ENCODE measurements at places on chromosomes 5 and 9.

DNA sequence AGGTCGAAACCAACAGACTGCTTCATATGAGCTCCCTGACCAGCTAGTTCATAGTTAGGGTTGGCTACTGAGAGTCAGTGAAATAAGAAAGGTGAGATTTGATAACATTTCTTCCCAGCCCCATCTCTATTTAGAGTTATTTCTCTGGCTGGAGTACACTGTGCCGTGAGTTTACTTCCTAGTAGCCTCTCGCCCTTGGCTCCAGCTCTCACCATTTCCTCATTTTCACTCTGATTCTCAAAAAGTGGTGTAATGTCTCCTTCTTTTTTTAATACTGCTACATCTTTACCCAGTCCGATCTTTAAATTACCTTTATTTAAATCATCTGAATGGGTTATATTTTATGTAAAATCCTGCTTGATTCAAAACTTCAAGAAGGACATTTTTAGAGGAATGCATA lies 100.4 kb upstream of the FAM174A start:
- no peak for DNase-seq

- DNase-seq = no peak
Observed at GRCh38 chr5:127673117-127673800, 24.4 kb downstream of the CTXN3 start.

DNA sequence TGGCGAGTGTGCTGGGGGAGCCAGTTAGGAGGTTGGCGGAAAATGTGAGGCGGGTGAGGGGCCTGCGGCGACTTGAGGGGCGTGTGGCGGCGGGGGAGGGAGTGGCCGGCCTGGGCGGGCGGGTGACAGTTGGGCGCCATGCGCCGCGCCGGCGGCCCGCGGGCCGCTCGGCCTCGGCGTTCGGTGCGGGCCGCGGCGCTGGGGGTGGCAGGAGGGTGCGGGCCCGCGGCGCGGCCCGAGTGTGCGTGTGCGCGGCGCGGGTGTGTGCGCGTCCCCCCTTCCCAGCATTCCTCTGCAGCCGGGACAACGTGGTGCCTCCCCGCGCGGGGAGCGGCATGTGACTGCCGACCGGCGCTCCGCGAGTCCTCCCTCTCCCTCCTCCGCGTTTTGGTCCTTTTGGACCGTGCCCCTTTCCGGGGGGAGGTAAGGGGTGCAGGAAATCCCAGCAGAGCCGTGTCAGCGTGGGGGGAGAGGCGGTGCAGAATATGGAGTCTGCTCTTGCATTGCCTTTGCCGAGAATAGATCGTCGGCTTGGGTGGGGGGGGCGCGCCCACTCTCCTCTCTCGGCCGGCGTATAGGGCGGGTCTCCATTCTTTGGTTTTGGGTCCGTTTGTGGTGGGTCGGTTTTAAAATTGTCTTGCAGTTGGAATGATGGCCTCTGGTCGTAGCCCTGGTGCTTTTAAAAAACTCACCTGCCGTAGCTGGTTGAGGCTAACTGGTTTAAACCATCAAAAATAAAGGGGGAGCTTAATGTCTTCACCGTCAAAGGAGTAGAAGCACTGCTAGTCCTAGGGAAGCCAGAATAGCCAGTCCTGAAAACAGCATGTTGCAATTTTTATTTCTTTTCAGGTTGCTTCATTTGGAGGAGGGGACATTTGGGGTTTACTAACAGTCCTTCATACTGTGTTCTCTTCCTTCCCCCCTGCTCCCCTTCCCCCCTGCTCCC lies 2.0 kb downstream of the LARP1 start:
- DNase-seq = no peak

GRCh38 chr5:39437467-39437866 lies 12.7 kb upstream of the DAB2 start:
- DNase-seq = no peak

DNA sequence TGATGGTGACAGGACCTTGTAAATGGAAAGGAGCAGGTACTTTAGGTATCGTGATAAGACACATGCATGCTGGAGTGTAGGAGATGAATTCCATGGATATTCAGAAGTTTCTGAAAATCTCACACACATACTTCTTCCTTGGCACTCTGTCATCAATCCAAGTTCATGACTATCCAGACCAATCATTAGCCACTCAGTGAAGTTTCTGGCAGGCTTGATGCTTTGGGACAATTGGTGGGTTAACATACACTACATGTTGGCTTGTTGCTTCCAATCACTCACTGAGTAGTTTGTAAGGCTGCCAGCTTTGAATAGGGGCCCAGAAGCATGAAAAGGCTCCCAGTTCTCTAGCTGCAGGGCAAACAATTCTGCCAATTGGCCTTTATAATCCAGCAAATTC lies 147.6 kb downstream of the CEMIP2 start:
- DNase-seq = no peak

DNA sequence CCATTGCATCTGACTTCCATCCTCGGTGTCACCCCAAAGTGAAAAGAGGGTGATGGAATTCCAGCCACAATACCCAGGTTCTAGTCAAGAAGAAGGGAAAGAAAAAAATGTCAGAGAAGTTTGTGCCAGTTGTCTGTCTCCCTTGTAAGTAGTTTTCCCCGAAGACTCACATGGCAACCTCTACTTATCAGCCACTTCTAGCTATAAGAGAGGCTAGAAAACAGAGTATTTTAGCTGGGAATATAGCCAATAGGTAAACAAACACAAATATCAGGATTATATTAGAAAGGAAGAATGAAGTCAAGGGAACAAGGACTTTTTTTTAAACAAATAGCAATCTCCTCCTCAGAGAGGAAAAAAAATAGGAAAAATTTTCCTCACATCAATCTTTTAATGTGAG lies 12.2 kb upstream of the ISL1 start:
- no peak for DNase-seq

DNA sequence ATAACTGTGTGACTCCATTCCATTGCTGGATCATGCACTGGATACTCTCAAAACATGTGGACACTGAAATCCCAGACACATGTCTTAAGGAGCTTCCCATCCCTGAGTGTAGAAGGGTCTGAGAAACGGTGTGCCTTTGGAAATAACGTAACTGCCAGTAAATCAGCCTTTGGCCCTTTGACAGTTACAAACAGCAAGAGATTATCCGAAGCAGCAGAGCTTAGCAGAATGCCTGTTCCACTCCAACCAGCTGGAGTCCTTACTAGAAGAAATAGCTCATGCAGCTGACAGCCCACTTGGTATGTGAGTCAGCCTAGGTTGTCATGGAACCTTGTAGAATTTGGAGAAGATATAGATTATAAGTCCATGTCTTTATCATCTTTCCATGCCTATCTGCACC lies 7.0 kb downstream of the TMEM252 start:
- no peak for DNase-seq

- no peak for DNase-seq
Observed at GRCh38 chr9:124198331-124198730, 59.4 kb upstream of the NEK6 start.

Data from NCI-H1048 (cell line).